ENCODE measurements at places on chromosomes 1 and 21.

GRCh38 chr1:228706305-228706704 is 29.0 kb upstream of the RHOU start:
- DNase-seq, result no peak

DNA sequence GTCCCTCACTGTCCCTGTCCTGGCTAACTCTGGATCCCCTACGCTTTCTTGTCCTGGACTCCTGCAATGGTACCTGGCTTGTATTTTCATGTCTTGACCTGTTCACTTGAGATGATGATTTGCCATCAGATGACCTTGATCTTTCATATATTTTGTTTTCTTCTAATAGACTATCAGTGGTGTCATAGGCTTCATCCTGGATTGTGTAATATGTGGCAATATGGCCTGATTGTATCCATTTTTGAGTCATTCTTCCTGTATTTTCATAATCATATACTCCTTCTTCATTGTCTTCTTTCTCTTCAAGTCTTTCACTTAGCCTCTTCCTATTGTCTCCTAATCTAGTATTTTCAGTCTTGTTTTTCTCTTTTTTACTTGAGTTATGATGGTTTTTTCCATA is 11.1 kb downstream of the FLG start:
- no peak for DNase-seq

- peak; percentile 65 for DNase-seq
Observed at GRCh38 chr1:182784556-182785171, 4.9 kb upstream of the NPL start.

GRCh38 chr1:205416322-205416721 is 5.5 kb downstream of the LEMD1 start:
- no peak for DNase-seq

DNA sequence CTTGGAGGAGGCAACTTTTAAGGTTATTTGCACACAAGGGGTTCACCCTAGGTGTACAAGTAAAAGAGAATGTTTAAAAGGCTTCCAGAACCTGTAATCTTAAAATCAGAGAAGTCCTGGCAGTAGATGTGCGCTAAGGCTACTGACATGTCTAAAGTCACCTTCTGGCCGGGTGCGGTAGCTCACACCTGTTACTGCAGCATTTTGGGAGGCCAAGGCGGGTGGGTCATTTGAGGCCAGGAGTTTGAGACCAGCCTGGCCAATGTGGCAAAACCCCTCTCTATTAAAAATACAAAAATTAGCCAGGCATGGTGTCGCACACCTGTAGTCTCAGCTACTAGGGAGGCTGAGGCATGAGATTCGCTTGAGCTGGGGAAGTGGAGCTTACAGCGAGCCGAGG is 20.3 kb upstream of the DEGS1 start:
- DNase-seq, result no peak

- peak; percentile 3 for DNase-seq
Observed at GRCh38 chr1:173476197-173476664, 904 bp upstream of the PRDX6 start.

DNA sequence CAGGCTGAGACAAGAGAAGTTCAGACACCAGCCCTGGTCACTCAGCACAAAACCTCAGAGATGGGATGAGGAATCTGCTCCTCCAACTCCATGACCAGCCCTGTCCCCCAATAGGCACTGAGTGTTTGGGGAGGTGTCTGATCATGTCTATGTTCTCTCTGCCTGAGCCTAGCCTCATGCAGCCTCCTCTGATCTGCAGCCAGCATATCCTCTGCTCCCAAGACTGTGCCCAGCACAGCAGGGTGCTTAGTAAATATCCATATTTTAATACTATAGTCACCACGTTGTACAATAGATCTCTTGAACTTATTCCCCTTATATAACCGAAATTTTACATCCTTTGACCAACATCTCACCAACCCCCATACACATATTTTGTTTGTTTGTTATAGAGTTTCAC is 202.9 kb downstream of the MATN1 start:
- no peak for DNase-seq

DNA sequence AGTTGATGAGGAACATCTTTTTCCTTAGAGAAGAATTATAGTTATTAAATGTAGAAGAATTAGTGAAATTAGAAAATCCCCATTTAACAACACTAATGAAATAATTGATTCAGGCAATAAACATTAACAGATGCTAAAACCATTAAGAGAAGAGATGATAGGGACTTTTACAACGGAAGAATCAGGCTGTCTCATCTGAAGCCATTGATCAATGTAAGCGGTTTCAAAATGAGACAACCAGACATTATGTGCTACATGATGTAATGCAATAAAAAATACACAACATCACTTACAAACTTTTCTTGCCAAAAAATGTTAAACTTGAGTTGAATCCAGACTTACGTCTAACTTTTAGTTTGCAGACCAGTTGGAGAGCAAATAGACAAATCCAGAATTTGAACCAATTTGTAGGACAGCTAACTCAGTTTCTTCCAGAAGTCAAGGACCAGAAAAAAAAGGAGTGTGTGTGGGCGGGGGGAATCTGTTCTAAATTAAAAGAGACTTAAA is 165.4 kb upstream of the DPT start:
- no peak for DNase-seq
